Stimulated activated CD8-positive, alpha-beta memory T cell treated with anti-CD3 and anti-CD28 coated beads, Interleukin-15, amount 100 ng/mL, for 4 hours (primary cell): ENCODE measurements at places on chromosomes 4 and X.

DNA sequence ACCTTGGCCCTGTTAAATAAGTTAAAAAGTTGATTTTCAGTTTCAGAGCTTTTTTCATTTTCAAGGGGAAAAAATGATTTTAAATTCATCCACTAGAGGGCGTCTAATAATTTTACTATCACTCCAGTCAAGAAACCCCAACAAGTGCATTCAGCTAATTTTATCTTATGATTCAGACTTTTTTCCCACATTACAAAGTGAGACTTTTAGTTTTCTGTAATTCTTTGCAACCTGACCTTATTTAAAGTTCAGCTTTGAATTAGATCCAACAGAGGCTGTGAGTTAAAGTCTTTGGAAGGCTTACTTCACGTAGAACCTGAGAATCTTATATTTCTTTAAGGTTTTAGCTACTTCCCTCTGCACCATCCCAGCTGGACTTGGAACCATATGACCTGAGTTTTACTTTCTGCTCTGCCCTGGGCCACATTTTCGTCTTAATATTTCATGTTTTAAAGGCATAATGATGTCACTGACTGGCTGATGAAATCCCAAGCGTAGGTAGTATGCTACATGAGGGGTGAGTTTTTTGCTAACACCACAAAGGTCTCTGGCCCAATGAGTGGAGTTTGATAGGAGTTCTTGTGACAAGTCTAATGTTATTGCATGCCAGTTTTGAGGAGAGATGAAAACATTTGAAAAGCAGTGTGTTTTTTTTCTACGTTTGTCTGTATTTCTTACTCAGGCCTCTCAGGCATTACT is 7.2 kb downstream of the GNRHR start:
- DNase-seq, result no peak

DNA sequence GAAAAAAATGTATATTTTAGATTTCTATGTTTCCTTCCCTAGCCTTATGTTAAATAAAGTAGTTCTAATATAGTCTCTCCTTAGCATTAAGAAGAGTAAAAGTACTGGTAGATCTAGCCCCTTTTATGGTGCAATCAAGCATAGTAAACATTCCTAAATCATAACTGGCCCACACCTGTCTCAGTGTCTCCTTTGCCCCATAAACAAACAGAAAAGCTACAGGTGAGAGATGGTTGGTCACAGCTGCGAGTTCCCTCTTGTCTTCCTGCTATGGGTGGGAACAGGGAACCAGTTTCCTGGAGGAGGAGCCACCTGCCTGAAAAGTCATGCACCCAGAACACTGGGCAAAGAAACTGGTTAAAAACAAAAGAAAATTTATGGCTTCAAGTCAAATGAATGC is 16.6 kb downstream of the SOWAHB start:
- no peak for DNase-seq

DNA sequence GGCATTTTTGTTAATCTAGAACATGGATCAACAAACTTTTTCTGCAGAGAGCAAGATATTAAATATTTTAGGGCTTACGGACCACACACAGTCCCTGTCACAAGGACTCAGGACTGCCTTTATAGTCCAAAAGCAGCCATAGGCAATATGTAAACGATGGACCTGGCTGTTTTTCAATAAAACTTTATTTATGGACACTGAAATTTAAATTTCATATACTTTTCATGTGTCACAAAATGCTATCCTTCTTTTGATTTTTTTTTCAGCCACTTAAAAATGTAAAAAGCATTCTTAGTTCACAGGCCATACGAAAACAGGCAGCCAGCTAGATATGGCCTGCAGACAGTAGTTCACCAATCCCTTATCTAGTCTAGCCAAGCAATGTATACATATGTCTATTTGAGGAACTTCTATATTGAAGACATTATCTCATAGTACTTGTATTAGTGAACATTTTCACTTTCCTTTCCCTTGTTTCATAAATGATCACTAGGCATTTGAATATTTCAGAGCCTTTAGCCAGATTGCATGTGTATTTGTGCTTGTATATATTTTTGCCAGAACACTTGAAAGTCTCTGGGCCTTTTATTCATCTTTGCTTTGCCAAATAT is 350.9 kb downstream of the RPA4 start:
- DNase-seq, result no peak

GRCh38 chrX:16665089-16665488 is 15.1 kb downstream of the S100G start:
- no peak for DNase-seq

- DNase-seq, result no peak
Measured at GRCh38 chr4:111959222-111959621, 186.0 kb upstream of the FAM241A start.

DNA sequence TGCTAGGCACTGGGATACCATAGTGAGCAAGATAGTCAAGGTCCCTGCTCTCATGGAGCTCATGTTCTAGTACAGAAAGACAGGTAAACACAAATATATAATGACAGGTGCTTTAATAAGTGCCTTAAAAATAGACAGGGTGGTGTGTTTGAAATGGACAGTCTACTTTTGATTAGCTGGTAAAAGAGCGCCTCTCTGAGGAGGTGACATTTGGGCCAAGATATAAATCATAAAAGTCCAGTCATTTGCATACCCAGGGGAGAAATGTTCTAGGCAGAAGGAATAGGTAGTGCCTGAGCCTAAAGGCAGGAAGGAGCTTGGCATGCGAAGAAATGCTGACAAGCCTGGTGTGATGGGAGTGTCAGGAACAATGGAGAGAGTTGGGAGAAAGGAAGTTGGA is 83.6 kb downstream of the DNAAF6 start:
- no peak for DNase-seq

DNA sequence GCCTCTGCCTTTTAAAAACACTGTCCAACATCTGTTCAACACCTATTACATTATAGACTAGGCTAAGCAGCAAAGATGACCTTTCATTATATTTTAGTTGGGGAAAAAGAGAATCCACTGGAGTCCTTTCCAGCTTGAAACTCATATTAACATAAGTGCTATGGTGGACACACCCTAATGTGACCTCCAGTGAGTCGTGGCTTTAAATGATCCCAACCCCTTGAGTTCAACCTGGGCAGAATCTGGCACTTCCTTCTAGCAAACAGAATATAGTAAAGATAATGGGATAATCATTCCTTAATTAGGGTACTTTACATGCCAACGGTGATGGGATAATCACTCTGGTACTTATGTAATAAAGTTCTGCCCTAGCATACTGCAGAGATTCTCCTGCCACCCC is 162.6 kb downstream of the MAB21L2 start:
- no peak for DNase-seq

DNA sequence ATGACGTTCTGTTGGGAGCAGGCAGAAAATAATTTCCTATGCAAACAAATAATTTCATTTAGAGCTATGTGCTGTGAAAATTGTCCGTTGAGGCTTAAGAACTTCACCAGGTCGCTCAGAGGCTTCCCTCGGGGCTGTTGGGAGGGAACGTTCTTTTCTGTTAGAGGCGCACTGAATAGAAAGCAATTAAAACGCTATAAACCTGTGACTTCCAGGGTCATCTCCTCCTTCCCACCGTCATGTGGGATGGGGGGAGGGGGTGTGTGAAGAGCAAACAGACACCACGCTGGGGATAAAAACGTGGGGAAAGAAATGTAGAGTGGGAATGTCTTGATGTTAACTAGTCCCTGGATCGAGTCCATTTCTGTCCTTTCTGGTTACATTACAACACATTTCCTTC is 35.2 kb upstream of the ZNF518B start:
- no peak for DNase-seq

DNA sequence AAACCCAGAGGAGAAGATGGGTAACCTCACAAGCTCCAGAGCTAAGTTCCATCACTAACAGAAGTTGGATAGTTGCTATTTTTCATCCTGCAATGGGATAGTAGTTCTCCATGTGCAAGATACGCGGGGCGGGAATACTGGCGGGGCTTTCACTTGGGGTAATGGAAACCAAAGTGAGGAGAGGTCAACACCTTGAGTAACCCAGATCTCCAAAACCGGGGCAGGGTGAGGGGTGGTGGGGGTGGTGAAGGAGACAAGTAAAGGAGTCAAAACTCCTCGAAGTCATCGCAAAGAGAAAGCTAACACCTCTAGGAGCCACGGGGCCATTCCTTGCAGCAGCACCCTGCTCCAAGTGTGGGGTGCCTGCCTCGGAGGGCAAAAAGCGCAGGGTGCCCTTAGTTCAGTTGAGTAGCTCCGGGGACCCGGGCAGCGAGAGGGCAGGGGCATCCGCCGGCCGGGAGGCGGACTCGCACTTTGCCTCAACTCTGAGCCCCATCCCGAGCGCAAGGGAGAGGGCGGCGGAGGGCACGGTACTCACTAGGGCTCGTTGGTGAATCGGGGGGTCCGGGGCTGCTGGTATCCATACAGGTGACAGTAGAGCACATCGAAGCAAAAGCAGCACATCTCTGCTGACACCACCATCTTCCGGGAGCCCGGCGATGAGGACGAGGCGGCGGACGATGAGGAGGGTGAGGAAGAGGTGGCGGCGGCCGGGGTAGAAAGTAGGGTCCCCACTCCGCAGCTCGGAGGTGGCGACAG is 645 bp downstream of the AMMECR1 start:
- DNase-seq, result no peak

GRCh38 chr4:68606240-68606639 is 30.1 kb upstream of the UGT2B17 start:
- no peak for DNase-seq

- DNase-seq, result no peak
Measured at GRCh38 chr4:9874385-9874784, 93.0 kb downstream of the DRD5 start.

GRCh38 chr4:14025111-14025510 is 397.6 kb upstream of the BOD1L1 start:
- DNase-seq, result no peak

- DNase-seq, result no peak
Measured at GRCh38 chr4:141294306-141294705, 73.6 kb downstream of the ZNF330 start.

DNA sequence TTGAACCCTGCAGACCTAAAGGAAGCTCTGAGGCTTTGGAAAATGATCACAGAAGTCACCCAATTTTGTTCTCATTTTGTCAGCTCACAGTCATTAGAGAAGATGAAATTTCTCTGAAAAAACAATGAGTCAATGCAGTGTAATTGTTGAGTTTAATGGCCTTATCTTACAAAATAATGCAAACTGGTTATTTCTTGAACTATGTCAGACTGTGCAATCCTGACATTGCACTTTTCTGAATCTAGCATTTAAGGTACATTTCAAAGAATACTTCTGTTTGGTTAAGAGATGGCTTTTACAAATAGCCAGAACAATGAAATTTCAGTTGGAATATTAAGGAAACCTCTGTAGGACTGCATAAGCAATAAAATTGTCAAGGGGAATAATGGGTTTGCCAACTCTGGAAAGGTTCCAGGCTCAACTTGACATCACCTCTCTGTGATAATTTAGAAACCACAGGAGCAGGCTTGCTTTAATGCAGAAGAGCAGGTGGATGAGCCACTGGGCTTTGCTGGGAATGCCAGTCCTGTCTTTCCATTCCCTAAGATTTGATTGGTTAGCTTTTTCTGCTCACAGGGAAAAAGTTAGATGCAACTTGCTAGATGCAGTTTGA is 222.8 kb downstream of the FRMPD4 start:
- DNase-seq, result no peak

GRCh38 chr4:124055896-124056295 is 656.6 kb downstream of the ANKRD50 start:
- no peak for DNase-seq

DNA sequence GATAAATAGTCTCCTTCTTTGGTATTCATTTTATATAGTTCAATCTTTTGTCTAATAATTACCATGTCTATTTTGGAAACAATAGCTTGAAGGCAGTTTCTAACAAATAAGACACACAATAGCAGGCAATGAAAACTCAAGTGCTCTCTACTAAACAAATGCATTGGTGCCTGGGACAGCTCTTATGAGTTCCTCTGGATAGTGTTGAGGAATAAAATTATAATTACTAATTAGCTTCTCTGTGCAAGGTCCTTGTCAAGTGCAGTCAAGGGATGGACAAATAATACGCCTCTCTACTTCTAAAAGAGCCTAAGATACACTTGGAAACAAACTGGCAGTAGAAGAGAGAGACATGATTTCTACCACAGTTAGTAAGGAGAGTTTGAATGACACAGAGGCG is 229.0 kb upstream of the GLRA2 start:
- DNase-seq, result no peak

DNA sequence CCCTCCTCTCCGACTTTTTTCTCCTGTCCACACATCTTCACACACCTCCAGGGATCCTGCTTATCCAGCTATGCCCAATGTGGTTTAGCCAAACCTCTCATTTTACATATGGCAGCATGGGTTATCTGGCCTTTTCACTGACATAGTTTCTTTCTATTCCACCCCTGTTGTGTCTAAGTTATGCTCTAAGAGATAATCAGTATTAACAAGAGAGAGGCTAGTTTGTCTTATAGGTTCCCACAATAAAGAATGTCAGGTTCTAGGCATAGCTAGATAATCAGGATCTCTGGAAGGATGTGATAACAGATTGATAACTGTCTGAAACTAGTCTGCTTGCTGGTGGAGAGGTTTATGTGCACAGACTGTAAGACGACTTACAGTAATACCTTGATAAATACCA is 7.7 kb upstream of the GALNT7 start:
- DNase-seq, result no peak

DNA sequence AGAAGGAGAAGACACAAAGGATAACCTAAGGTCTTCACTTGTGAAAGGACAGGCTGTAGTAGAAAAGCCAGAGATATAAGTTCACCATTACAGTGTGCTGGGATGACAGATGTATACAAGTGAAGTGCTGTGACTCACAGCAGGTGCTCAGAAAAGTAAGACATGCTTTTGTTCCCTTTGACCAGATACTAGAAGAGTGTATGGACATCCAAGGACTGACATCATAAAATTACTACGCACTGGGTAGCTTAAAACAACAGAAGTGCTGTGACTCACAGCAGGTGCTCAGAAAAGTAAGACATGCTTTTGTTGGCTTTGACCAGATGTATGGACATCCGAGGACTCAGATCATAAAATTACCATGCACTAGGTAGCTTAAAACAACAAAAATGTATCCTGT is 61.6 kb upstream of the BTC start:
- no peak for DNase-seq

- DNase-seq, result no peak
Measured at GRCh38 chr4:14965071-14965470, 37.2 kb upstream of the CPEB2 start.

- DNase-seq, result no peak
Measured at GRCh38 chr4:163681208-163681821, 186.8 kb downstream of the TMA16 start.

DNA sequence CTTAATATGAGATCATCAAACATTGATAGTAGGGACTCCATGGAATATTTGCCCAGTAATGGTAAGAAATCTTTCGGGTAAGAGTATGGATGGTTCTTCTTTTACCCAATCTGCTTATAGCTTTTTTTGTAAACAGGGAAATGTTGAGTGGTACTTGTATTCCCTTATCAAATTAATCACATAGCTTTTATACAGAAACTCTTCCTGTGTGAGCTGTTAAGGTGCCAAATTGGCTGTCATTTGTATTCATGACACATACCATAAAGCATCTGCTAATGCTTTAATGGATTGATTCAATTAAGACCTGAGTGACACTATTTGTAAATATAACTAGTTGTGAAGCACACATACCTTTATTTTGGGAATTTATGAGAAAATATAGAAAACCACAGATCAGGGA is 34.2 kb downstream of the KLF3 start:
- no peak for DNase-seq

- DNase-seq, result no peak
Measured at GRCh38 chrX:156000361-156000926, 2.9 kb downstream of the IL9R start.

GRCh38 chr4:42965326-42965725 is 72.8 kb downstream of the GRXCR1 start:
- DNase-seq, result no peak

GRCh38 chrX:18674417-18674787 is 2.5 kb upstream of the RS1 start:
- no peak for DNase-seq
